ENCODE measurements at places on chromosomes 13 and 19.

GRCh38 chr13:114041493-114041892 lies 67.6 kb upstream of the C13orf46 start:
- no peak for DNase-seq

DNA sequence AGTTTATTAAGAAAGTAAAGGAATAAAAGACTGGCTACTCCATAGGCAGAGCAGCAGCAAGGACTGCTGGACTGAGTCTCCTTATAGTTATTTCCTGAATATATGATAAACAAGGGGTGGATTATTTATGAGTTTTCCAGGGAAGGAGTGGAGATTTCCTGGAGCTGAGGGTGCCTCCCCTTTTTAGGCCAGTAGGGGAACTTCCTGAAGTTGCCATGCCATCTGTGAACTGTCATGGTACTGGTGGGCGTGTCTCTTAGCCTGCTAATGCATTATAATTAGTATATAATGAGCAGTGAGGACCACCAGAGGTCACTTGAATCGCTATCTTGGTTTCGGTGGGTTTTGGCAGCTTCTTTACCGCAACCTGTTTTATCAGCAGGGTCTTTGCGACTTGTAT lies 13.5 kb downstream of the ZSCAN5A start:
- no peak for DNase-seq

- DNase-seq: no peak
Observed at GRCh38 chr19:51491586-51491985, 10.0 kb downstream of the SIGLEC12 start.

GRCh38 chr19:51020988-51021651 lies 1.6 kb upstream of the KLK10 start:
- no peak for DNase-seq

DNA sequence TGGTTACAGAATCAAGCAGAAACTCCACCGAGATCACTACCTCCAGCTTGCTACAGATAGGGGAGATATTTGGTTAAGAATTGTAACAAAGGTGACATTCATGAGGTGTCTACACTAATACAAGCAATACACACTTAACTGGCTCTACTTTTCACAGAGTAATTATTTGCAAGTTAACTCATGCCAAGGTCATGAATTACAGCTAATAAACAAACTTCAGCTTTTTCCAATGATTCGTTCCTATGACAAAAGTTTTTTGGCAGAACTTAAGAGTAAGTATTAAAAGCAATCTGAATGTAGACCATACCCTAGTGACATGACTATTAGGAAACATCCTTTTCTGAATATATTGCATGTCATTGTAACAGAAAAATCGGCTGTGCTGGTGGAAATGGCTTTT lies 72.1 kb downstream of the LHFPL6 start:
- peak; percentile 28 for DNase-seq

GRCh38 chr13:28468023-28468915 lies 26.7 kb downstream of the FLT1 start:
- DNase-seq: no peak

- DNase-seq: no peak
Observed at GRCh38 chr13:112428704-112429103, 52.5 kb downstream of the SPACA7 start.

DNA sequence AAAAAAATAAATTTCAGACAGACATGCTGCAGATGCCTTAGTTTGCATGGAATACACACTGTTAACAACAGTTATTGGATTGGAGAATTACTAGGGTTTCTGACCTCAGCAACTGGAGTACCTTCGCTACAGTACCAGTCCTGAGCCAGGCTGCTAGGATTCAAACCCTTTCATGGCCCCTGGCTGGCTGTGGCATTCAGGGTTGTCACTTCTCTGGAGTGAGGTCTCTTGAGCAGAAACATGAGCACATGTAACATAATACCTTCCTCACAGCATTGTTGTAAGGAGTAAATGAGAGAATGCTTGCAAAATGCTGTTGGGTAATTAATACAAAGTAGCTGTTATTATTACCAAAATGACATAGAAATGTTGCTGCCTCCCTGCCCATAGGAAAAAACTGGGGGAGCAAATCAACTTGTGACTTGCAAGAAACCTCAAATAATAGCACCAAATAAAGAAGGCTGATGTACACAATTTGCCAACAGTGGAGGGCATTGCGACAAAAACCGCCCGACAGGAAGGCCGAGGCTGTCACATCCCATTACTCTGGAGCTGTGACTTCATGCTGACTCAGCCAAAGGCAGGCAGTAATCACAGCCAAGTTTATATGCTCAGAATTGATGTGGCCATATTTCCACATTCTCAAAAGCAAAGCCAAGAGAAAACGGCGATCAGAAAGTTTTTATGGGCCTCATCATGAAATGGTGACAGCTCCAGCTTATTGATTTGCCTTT lies 100.4 kb downstream of the RFC3 start:
- peak; percentile 53 for DNase-seq

- DNase-seq: no peak
Observed at GRCh38 chr19:2791876-2792275, 6.6 kb downstream of the THOP1 start.

DNA sequence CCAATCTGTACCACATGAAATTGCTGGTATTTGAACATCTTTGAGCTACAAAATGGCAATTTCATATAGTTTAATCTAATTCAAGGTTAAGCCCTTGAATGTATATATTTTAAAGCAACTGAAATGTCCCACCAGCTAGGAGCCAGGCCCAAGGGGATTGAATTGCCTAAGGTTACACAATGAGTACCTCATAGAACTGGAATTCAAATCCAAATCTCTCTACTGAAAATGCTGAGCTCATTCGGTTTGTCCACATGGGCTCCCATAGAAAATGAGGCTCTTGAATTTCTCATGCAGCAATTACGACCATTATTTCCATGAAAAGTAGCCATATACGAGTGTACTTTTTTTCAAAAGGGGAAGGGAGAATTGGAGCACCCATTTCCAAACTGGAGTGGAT lies 31.5 kb upstream of the FNDC3A start:
- no peak for DNase-seq

DNA sequence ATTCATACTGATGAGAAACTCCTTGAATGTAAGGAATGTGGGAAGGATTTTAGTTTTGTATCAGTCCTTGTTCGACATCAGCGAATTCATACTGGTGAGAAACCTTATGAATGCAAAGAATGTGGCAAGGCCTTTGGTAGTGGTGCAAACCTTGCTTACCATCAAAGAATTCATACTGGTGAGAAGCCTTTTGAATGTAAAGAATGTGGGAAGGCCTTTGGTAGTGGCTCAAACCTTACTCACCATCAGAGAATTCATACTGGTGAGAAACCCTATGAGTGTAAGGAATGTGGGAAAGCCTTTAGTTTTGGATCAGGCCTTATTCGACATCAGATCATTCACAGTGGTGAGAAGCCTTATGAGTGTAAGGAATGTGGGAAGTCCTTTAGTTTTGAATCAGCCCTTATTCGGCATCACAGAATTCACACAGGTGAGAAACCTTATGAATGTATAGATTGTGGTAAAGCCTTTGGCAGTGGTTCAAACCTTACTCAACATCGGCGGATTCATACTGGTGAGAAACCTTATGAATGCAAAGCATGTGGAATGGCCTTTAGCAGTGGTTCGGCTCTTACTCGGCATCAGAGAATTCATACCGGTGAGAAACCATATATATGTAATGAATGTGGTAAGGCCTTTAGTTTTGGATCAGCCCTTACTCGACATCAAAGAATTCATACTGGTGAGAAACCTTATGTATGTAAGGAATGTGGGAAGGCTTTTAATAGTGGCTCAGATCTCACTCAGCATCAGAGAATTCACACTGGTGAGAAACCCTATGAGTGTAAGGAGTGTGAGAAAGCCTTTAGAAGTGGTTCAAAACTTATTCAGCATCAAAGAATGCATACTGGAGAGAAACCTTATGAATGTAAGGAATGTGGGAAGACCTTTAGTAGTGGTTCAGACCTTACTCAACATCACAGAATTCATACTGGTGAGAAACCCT lies 26.6 kb downstream of the ZNF345 start:
- no peak for DNase-seq

- DNase-seq: no peak
Observed at GRCh38 chr13:98066636-98067035, 76.3 kb upstream of the FARP1 start.

- DNase-seq: no peak
Observed at GRCh38 chr19:44303320-44303719, 1.5 kb downstream of the ZNF235 start.

GRCh38 chr19:10965398-10965797 lies 4.6 kb downstream of the SMARCA4 start:
- no peak for DNase-seq

GRCh38 chr13:42272804-42273175 lies 838 bp downstream of the AKAP11 start:
- DNase-seq: no peak

GRCh38 chr19:15869109-15869555 lies 28.7 kb downstream of the CYP4F2 start:
- DNase-seq: no peak

GRCh38 chr13:110445183-110445582 lies 116.3 kb downstream of the RAB20 start:
- DNase-seq: no peak

- DNase-seq: no peak
Observed at GRCh38 chr19:40466985-40467734, at the start of gene SPTBN4. SPTBN4 (plus strand) TSS chr19:40467001; CDS start chr19:40472622, 5,621 bp downstream.

GRCh38 chr13:113207460-113207859 lies 1.0 kb downstream of the PCID2 start:
- no peak for DNase-seq

DNA sequence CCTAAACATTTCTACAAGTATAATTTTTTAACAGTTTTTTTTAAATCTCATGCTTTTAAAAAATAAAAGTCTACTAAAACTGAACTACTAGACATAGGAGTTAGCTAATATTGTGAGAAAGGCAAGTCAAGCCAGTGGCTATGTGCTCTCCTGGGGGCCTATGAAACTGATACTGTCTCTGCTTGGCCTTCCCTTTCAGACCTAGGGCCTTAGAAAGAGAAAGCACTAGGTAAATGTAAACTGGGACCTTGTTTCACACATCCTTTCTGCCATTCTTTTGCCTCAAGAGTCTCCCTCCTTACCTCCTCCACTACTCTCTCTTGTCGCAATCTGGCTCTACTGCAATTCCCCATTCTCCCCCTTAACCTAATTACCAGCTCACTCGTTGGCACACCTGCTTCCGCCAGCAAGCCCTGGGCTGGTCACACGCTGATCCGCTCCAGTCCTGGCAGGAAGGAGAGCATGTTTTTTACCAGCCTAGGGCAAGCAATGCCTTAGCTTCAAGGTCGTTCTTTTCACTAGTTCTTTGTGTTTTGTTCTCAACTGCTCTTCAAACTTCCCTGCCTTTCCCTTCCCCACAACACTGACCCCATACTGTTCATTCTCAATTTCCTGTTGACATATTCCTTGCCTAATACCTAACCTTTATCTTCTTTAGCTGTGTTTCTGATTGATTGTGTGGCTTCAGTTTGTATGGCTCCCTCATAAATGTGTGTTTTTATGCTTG lies 23.1 kb downstream of the TBC1D4 start:
- DNase-seq: no peak

GRCh38 chr19:13960863-13961784 lies 8.8 kb downstream of the DCAF15 start:
- no peak for DNase-seq

DNA sequence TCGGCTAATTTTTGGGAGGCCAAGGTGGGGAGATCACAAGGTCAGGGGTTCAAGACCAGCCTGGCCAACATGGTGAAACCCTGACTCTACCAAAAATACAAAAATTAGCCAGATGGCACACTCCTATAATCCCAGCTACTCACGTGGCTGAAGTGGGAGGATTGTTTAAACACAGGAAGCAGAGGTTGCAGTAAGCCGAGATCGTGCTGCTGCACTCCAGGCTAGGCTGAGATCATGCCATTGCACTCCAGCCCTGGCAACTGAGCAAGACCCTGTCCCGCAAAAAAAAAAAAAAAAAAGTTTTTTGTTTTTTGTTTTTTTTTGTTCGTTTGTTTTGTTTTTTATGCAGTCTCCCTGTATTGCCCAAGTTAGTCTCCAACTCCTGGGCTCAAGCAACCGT lies 21.2 kb downstream of the MAST1 start:
- DNase-seq: no peak

GRCh38 chr19:11091703-11092153 lies 2.5 kb downstream of the LDLR start:
- peak; percentile 87 for DNase-seq

- no peak for DNase-seq
Observed at GRCh38 chr19:2770055-2771013, 12.7 kb downstream of the SGTA start.

DNA sequence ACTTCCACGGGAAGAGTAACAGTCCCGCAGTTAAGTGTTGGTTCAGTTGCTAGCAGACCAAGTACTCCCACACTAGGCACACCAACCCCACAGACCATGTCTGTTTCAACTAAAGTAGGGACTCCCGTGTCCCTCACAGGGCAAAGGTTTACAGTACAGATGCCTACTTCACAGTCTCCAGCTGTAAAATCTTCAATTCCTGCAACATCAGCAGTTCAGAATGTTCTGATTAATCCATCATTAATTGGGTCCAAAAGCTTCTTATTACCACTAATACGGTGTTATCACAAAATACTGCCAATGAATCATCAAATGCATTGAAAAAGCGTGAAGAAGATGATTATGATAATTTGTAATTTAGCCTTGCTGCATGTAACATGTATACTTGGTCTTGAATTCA lies 95.8 kb downstream of the URI1 start:
- no peak for DNase-seq
